ENCODE measurements at places on chromosomes 11 and 22.

GRCh38 chr11:111449696-111450479 is 62.3 kb downstream of the BTG4 start:
- no peak for DNase-seq

DNA sequence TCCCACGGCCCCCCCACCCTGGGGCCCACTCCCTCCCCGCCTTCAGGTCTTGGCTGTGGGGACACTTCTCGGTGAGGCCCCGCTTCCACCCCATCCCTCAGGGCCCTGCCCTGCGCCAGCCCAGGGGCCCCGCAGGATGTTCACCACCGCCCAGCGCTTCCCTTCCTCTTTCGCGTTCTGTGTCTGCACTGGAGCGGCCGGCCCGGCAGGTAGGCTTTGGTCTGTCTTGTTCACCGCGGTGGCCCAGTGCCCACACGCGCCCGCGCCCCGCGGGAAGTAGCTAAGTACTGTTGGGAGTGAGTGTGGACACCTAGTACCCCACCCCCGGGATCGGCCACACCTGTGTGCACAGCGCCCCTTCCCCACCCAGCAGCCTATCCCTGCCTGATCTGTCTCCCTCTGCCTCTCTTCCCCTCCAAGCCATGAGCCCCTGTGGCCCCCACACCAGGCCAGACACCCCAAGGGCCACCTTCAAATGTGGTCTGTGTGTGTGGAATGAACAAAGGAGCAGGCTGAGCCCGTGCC is 85.4 kb downstream of the WNT7B start:
- no peak for DNase-seq

GRCh38 chr11:131609921-131610320 is 239.5 kb downstream of the NTM start:
- DNase-seq = no peak

DNA sequence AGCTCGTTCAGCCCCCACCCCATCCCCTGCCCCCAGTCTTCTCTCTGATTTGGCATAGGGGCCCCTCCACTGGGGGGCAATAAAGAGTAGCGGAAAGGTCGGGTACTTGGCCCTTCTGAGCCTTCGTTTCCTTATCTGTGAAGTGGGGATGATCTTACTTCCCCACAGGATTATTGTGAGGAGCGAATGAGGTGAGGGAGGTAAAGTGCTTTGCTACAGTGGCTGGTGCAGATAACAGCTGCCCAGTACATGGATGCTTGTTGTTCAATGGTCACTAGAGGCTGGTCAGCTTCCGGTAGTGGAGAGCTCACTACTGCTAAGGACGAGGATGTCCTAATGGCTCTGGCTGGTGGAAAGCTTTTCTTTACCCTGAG is 101.2 kb downstream of the CEP164 start:
- no peak for DNase-seq

- no peak for DNase-seq
Observed at GRCh38 chr11:118608360-118609227, 1.2 kb downstream of the PHLDB1 start.

All from GM12864 (cell line).